Adipocyte (in vitro differentiated cells): ENCODE measurements at places on chromosomes 12 and 14.

GRCh38 chr14:96083667-96084320 lies 44.6 kb downstream of the C14orf132 start:
- no peak for DNase-seq

DNA sequence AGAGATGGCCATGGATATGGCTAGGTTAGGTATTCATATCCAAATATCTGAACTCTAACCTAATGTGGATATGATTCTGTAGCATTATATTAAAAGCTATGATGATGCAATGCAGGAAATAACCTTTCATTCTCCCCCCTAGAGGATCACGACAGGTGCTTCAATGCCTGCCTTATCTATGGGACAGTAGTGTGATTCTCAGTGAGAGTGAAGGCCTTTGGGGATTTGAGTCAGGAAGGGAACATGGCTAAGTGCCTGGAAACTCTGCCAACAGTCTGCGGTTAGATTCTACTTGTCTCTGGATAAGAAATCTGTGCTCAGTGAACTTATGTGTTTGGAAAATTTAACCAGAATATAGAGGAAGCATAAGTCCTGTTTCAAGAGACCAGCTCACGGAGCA lies 81.8 kb downstream of the SLC38A1 start:
- peak; percentile 74 for DNase-seq

DNA sequence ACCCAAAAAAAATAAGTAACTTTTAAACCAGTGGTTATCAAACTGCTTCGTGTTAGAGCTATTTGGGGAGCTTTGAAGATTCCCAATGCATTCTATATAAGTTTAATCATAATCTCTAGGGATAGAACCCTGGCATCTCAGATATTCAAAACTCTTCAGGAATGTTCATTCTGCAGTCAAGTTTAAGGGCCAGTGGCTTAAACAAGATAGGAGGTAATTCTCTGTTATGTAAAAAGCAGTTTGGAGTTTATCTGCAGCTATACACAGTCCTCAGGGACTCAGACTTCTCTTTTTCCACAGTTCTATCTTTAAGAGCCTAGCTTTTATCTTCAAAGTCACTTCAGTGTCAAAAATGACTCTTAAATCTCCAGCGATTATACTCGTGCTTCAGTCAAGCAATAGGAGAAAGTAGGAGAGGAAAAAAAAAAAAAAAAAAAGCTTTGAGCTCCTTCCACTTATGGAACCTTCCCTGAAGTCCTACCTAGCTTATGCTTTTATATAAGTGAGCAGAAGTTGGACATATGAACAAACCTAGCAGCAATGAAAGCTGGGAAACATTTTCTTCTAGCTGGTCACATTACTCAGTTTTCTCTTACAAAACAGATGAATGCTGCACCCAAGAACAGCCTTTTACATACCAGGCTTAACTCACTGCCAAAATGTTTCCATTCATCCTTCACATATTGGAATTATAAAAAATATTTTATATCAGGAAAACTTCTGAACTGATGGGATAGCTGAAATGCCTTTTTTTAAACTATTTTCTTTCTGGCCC lies 302.8 kb downstream of the FSCB start:
- DNase-seq: no peak

DNA sequence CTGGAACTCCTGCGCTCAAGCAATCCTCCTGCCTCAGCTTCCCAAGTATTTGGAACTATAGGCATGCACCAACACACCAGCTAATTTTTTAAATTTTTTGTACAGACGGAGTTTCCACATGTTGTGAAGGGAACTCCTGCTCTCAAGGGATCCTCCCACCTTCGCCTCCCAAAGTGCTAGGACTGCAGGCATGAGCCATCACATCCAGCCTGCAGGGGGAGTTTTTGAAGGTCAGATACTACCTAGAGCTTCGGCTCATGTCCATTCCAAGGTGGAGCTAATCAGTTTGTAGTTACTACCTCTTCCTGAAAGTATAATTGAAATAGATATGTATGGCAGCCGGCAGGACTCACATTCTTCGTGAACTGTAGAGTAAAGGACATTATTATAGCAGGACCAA lies 3.7 kb upstream of the TAS2R19 start:
- DNase-seq: no peak

DNA sequence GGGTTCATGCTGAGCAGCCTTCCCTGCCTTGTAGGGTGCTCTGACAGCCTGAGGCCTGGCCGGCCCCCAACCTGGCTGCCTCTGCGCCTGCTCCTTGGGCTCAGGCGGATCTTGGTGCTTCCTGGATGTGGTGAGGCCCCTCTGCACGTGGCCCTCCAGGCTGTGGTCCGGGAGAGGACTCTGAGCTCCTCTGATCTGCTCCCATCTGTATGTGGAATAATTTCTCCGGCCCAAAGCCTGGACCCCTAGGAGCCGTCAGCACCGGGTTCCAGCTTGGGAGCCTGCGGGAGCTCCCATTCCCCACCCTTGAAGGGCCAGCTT lies 21.3 kb upstream of the EIF2B2 start:
- DNase-seq: no peak

GRCh38 chr12:59695379-59695778 lies 99.5 kb downstream of the SLC16A7 start:
- peak; percentile 48 for DNase-seq

DNA sequence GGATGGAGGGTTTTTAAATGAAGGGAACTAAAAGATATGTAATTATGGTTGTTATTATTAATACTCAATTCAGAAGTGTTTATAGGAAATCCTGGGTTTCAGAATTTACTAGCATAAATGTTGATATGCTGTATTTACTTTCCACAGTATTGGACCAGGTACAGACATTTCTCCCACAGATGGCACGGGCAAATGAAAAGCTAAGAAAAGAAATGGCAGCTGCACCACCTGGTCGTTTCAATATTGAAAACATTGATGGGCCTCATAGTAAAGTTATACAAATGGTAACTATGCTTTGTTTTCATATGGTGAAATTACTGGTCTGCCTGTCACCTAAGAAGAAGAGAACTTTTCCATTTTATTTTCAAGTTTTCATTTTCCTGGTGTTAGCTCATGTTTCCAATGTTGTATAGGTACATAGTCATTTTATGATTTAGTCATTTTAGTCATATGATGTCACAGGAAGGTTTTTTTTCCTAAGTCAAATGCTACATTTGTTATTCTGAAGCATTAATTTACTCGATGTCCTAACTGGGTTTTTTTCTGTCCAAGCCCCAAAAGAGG lies 5.5 kb downstream of the NOPCHAP1 start:
- no peak for DNase-seq

GRCh38 chr12:38759621-38760020 lies 145.8 kb downstream of the CPNE8 start:
- no peak for DNase-seq

DNA sequence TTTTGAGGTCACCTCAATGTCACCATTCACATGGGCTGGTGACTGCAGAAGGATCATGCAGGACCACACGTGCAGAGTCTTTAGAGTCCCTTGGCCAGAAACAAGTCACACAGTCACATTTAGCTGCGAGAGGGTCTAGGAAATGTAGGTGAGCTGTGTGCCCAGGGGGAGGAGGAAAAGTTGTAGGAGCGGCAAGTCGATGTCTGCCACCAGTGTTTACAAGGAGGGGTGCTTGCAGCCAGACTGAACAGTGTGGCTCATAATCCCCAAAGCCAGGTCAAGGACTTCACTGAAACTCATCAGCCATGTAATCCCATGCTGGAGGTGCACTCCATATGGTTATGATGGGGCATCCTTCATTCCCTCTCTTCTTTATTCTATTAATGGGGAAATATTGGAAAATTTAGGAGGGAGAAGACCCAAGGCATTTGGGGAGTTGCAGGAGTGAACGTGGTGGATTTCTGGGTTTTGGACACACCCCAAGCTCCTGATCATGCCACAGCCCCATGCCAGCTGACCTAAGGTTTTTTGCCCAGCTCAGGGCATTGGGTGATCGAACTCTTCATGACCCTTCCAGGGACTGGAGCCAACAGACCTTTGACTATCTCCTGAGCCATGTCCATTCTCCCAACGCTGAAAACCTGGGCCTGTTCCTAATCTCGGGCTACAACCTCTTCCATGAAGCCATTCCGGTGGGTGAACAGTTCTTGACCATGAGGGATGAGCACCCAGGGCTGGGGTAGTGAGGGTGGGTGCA lies 7.2 kb downstream of the DAO start:
- no peak for DNase-seq

- no peak for DNase-seq
These were observed 89.8 kb upstream of the DNM1L start for GRCh38 chr12:32589165-32589865.

- DNase-seq: no peak
These were observed 58.2 kb upstream of the PYGL start for GRCh38 chr14:51002406-51002999.

GRCh38 chr12:49195736-49196135 lies 6.9 kb upstream of the TUBA1A start:
- no peak for DNase-seq

DNA sequence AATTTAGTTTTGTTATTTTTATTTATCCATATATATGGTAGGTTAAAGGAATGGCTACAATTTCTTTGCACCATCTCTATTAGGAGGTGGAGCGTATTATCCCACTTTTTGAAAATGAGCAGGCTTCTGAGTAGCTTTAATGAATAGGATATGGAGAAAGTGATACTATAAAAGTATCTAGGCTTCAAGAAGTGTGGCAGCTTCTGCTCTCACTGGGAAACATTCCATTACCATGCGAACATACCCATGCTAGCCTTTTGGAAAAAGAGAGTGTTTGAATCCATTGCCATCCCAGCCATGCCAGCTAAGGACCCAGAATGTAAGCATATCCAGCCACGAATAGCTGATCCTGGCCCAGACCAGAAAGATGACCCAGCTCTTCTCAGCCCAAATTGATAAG lies 107.3 kb downstream of the SLC38A4 start:
- no peak for DNase-seq

DNA sequence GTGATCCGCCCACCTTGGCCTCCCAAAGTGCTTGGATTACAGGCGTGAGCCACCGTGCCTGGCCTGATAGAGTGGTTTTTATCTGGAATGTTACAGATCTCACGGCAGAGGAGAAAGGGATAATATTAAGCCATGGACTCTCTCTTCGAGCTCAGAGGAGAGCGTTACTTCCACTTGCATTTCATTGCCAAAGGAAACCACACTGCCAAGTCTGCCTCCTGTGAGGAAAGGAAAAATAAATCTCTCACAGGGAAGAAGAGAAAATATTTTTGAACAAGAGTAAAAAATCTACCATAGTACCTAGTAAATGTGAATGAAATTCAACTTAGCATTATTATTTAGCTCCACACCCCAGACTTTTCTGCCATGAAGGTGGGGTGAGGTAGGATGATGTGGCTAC lies 319.2 kb upstream of the PRICKLE1 start:
- no peak for DNase-seq

GRCh38 chr12:102950950-102951619 lies 6.4 kb upstream of the ASCL1 start:
- no peak for DNase-seq
